ENCODE measurements at places on chromosomes 6 and 20.

GRCh38 chr6:78436335-78436734 is 431.0 kb upstream of the IRAK1BP1 start:
- DNase-seq: no peak

DNA sequence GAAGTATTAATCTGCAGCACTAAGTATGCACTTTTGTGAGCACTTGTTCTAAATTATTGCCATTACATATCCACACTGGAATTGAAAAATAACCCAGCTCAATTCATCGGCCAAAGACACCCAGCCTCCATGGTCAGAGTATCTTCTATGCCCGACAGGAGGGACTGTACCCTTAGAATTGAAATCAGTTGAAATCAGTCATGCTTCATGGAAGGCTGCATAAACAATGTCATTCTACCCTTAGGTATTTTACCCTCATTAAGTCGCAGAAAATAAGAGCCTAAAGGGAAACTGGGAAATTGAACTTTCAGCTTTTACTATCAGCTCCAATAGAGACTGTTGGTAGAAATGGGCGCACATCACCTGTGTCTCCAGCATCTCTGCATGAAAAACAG is 2.9 kb upstream of the RAMACL start:
- DNase-seq: no peak

- DNase-seq: no peak
Observed at GRCh38 chr20:64119681-64120341, 12.4 kb upstream of the NPBWR2 start.

DNA sequence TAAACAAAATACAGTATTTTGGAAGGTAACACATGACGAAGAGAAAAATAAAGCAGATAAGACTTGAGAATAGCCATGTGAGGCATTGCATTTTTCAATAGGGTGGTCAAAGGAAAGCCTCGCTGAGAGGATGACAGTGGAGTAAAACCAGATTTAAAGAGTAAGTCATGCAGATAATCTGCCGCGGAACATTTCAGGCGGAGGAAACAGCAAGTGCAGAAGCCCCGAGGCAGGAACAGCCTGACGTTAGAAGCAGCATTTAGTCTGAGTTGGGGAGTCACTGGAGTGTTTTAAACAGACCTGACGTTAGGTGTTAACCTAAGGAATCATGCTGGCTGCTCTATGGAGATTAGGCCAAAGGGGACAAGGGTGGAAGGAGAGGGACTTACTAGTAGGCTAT is 65.0 kb upstream of the VSTM2L start:
- DNase-seq: no peak

DNA sequence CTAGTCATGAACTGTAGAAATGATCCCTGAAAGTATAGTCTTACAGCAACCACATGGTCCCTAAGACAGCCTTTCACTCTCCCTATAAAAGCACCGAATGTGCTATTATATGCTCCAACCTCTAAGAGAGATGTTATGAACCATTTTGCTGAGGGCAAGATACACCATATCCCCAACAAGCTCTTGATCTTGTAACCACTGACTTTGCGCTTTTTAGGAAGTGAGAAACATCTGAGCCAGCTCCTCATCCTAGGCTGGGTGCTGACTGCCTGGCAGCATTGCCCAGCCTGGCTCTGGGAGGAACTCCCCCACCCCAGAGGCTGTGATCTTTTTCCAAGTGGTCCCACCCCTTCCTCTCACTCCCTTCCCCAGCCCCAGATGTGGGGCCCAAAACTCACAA is 3.1 kb upstream of the EMILIN3 start:
- no peak for DNase-seq

DNA sequence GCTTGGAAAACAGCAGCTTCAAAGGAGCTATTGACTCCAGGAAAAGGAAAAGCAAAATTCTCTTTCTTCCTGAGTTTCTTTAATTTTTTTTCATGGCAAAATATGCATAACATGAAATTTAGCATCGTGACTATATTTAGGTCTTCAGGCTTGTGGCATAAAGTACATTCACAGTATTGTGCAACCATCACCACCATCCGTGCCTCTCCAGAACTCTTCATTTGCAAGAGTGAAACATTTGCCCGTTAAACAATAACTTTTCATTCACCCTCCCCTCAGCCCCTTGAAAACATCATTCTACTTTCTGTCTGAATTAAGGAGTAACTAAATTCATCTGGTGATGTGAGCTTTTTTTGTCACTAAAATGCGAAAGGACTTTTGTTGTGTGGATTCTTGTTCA is 251.7 kb downstream of the PHACTR1 start:
- DNase-seq: no peak

DNA sequence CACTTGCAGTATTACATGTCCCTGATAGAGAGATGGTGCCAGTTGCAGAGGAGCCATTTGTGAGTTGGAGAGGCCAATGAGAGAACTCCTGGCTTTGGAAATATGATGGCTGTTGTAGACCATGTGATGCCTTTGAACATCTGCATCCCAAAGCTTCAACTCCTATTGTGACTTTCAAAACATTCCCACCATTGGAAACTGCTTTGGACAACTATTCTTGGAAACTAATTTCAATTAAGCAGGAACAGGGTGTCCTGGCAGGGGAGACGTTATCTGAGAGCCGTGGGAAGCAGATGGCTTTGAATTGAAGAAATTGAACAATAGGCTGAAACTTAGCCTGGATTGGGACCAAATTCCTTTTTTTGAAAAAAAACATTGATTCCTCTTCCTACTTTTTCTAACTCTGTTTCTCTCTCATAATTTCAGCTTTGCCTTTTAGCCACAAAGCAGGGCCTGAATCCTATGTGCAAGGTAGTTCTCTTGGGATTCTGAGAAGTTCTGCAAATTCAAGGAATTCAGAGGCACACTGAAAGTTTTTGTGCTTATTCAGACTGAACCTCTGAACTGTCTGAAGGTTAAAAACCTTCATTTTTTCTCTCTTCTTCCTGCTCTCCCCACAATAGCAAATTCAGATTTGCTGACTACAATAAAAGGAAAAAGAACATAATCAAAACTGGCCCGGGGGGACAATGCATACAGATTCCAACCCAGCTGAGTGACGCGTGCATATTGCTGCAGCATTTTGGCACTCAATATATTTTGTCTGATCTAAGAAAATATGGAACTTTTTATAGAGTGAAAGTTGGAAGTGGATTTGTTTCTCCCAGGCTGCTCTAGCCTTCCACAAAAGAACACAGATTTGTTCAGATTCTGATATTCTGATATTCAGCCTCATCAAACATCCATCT is 720.4 kb upstream of the CHD6 start:
- no peak for DNase-seq

DNA sequence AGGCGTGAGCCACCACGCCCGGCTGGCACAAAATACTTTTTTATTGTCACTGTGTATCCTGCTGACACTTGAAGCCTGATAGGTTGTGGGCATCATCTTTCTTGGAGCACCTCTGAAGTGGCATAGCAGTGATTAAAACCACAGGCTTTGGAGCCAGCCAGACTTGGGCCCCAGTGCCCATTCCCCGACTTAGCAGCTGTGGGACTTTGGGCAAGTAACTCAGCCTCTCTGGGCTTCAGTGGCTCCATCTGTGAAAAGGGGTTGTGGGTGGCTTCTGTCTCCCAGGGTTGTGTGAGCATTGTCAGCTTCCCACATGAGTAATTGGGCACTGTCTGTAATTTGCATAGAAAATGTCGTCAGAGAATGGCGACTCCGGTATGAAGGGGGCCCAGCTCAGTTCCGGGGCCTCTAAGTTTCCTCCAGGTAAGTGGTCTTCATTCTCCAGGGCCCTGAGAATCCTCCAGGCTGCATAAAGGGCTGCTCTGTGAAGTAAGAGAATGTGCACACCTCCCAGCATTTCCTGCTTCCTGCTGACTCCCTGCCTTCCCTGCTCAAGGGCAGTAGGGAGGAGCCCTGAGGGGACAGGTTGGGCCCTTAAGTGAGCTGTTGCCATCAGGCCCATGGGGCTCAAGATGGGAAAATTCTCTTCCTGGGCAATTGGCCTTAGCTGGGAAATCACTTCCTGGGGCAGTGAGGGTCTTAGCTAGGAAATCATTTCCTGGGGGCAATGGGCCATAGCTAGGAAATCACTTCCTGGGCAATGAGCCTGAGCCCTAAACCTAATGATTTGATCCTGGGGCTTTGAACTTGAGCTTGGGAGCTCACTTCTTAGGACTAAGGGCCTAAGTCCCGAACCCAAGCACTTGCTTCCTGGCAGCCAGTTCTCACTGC is 27.2 kb downstream of the ARHGAP40 start:
- DNase-seq: no peak

GRCh38 chr6:147023581-147023980 is 180.6 kb upstream of the STXBP5 start:
- DNase-seq: no peak

DNA sequence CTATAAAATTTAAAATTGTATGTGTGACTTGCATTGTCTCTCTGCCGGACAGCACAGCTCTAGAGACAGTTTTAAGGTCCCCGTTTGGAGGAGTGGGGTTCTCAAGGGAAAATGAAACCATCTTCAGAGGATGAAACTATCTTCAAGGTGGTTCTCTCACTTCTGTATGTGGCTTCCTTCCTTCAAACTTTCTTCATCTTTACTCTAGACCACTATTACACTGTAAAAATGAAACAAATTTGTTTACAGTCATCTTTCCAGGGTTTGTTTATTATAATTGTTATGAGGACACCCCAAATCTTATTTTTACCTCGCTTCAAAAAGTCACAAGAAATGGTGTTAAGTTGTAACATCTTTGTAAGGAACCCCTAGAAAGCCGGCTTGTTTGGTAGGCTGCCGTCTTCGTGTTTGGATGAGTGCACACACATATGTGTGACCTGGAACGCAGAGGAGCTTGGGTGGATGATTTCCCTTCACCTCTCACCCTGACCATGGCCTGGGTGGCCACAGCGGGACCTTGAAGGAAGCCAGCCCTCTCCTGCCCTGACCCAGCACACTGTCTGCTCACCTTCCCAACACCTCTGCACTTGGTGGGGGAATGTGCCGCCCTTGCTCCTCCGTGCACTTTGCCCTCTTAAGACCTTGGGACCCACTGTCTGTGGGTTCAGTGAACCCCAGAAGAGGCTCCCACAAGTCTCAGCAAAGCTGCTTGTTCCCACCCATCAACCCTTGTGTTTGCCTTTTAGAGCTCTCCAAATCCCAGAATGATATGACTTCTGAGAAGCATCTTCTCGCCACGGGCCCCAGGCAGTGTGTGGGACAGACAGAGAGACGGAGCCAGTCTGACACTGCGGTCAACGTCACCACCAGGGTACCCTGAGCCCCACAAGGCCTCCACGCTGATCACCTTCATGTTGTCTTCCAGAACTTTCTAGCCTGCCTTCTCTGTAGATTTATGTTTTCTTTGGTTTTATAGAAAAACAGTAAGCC is 67.8 kb downstream of the SYTL3 start:
- DNase-seq: no peak

GRCh38 chr6:87832025-87832825 is 130.2 kb upstream of the AKIRIN2 start:
- DNase-seq: no peak

GRCh38 chr6:25749837-25750236 is 4.7 kb upstream of the SLC17A4 start:
- DNase-seq: no peak

DNA sequence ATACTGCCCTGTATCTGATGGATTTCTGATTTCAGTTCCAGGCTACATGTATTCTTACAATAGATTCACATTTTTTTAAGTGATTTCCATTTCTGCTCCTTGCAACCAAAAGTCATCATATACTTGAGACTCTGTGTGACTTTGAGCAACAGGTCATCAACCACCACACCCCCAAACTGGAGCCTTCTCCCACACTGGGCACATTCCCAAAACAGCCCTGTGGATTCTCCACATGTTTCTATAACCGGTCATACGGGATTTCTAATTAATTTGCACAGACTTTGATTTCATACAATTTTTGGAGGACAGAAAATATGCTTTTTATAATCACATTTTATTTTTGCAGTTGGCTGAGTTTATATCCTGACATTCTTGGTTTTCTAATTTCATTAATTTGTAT is 317.2 kb upstream of the ID4 start:
- no peak for DNase-seq

- DNase-seq: no peak
Observed at GRCh38 chr6:33455051-33455450, 675 bp downstream of the ZBTB9 start.

DNA sequence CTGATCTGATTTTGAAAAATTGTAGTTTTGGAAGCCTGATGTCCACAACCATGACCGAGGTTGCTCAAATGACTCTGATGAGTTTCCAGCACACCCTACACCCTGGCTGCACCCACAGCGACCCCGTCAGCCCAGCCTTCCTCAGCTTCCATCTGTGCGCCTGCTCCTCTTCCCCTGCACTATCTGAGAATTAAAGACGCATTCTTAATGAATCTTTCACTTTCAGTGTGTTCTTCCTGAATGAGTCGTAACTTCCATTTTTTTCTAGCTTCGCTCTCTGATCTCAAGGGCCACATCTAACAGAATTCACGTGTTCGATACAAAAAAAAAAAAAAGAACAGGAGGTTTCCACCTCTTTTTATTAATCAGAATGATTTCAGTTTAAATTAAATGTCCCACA is 21.3 kb upstream of the RREB1 start:
- no peak for DNase-seq

DNA sequence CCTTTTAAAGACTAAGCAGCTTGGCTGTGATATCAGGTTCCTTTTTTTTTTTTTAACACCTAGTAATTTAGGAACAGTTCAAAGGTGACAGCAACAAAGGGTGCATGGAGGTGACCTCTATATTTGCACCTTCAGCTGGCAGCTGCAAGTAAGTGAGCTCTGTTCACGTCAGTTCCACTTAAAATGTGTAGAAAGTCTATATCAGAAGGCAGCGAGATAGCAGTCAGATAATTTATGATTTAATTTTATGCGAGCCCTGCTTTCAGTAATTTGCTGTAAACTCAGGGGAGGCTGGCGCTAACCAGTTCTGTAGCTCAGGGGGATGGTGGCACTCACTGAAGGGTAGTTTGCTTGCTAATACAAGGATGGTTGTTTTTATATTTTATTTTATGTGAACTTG is 602.8 kb upstream of the MMS22L start:
- DNase-seq: no peak

DNA sequence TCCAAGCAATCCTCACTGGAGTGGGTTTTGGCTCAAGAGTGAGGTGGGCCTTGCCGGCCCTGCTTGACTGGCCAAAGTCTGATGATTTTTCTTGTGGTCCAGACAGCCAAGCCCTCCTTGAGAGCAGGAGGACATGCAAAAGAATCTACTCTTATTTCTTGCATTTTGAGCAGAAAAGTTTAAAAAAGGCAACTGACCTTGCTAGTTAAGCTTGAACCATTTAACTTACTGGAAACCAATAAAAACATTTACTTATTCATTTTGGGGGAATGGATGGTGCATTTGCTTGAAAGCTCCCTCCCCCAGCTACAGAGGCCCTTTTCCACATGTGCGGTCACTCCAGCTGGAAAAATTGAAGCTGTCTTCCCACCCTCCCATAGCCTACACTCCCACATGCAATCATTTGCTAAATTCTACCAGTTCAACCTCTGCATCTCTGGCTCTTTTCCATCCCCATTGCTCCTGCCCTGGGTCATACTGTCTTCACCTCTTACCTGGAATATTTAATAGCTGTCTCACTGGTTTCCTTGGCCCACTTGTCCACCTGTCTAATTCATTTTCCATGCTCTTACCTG is 527.9 kb downstream of the DHX35 start:
- no peak for DNase-seq

All from activated naive CD4-positive, alpha-beta T cell (primary cell).